ENCODE measurements at places on chromosomes 3 and 15.
A peak's percentile ranks its signal among the peaks of the same experiment; 100 is the strongest.

DNA sequence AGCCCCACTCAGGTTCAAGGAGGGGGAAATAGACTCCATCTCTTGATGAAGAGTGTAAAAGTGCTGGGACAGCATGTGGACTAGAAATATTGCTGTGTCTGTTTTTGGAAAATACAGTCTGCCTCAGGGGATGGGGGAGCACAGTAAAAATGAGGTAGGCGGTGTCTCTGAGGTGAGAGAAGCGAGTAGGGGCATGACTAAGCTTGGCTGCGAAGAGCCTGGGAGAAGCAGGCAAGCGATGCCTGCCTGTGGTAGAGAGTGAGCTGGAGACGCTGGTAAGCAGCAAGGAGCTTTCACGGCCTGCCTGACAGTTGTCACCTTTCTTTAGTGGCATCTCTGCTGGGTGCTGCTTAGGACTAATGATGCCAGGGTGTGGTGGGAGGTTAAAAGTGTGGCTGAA lies 49.0 kb upstream of the DCLK3 start:
- DNase-seq = no peak

GRCh38 chr15:56047354-56047753 lies 53.9 kb upstream of the NEDD4 start:
- no peak for DNase-seq

DNA sequence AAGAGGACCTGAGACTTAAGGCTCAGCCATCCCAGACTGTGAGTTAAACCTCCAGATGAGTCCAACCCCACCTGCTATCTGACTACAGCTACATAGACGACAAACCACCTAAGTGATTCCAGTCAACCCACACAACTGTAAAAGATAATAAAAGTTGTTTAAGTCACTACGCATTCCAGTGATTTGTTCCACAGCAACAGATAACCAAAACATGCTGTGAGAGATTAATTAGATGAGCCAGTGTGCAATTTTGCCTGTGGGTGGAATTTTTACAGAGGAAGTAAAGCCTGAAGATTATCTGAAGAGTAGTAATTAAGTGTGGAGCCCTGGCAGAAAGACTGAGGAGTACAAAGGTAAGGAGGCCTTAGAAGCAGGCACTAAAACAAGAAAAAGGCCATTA lies 5.4 kb downstream of the BTBD1 start:
- DNase-seq = no peak

- no peak for DNase-seq
These were observed 29.2 kb downstream of the CPN2 start for GRCh38 chr3:194321693-194322640.

DNA sequence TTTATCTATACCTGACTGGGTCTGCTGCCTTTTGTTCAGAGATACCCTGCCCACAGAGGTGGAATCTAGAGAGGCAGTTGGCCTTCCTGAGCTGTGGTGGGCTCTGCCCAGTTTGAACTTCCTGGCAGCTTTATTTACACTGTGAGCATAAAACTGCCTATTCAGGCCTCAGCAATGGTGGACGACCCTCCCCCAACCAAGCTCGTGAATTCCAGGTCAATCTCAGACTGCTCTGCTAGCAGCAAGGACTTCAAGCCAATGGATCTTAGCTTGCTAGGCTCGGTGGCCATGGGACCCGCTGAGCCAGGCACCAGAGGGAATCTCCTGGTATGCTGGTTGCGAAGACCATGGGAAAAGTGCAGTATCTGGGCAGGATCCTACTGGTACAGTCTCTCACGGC lies 270.2 kb downstream of the CADM2 start:
- DNase-seq = no peak

GRCh38 chr3:65785065-65785645 lies 253.6 kb downstream of the MAGI1 start:
- peak; percentile 24 for DNase-seq

DNA sequence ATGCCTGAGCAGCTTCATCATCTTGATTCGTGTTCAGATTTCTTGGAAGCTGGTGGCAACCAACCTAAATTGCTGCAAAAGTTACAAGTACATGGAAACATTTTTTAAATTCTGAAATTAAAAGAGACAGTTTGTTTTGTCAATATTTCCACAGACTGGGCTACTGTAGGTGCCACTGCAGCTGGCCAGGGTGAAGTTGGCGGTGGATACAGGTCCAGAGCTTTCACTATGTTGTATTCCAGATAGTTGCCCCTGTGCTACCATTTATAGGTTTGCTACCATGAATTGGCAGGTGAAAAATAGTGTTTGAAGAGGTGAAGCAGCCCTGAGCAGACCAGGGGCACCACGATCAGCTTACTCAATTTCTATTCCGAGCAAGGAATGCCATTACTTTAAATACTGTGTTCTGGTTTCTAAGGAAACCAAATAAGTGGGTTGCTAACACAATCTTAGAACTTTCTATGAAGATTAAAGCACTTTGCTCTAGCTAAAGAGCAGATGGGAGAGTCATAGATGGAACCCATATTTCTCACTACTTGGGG lies 21.2 kb upstream of the SHC4 start:
- DNase-seq = no peak

DNA sequence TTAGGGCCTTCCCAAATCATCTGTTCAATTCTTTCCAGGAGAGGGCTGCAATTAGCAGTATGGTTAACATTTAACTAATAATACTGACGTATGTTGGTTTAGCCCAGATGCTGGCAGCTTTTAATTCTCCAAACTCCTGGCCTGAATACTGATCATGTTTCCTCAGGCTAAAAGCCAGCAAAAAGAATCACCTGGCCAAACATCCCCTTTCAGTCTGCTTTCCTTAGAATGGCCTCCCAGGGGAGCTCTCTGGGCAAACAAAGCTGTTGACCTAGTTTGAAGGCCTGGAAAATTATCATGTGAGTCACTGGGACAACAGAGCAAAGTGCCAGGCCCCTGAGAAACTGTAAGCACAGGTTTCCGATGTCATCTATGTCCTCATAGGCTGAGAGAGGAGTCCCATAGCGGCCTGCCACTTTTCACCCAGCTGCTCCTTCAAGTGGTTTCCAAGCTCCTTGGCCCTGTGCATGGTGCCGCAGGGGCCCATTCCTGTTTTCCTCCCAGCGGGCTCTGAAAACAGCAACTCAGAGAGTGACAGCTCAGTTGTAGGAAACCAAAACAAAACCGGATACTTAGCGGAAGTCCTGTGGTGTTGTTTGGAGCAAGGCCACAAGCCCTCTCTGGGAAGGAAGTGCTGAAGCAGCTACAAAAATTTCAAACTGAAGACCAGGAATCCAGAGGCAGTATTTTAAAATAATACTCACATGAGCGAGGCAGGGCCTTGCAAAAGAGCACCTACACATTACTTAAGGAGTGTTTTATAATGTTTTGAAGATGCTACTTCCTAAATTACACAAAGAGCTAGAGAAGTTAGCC lies 36.5 kb upstream of the RAB11A start:
- DNase-seq = peak; percentile 65

- no peak for DNase-seq
These were observed 561.9 kb upstream of the TGFBR2 start for GRCh38 chr3:30044515-30044914.

- no peak for DNase-seq
These were observed 4.4 kb downstream of the RPSA start for GRCh38 chr3:39410893-39411292.

GRCh38 chr3:45923755-45924154 lies 19.5 kb upstream of the CXCR6 start:
- no peak for DNase-seq

DNA sequence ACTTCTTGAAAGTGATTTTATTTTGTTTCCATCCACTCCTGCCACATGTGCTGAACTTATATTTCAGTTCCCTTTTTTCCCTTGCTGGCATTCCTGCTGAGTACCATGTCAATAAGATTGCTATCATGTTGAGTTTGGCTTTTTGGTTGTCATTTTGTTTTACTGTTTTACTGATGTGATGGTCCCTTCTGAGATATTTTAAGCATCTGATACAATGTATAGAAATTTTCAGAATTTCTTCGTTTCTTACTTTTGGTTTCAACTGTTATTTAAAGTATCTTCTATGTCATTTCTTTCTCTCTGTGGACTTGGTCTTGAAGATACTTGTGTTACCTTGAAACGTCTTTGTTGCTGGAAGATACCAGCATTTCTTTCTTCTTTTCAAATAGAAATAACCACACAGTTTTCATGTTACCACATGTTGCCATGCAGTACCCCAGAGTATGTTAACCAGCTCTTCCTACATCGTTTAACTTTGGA lies 14.1 kb downstream of the SIDT1 start:
- no peak for DNase-seq

DNA sequence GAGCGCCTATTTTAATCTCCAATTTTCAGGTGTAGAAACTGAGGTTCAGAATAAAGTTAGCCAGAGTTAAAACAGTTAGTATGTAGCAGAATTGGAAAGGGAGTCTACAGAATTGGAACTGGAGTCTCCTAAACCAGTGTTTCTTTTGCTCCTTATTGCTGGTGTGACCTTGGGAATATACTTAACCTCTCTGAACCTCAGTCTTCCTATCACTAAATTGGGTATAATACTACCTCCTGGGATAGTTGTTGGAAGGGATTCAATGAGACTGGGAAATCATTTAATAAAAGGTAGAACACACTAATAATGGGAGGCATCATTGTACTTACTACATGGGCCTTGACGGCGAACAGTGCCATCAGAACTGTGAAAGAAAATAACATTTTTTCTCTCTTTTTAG lies 55.1 kb downstream of the LPP start:
- no peak for DNase-seq

DNA sequence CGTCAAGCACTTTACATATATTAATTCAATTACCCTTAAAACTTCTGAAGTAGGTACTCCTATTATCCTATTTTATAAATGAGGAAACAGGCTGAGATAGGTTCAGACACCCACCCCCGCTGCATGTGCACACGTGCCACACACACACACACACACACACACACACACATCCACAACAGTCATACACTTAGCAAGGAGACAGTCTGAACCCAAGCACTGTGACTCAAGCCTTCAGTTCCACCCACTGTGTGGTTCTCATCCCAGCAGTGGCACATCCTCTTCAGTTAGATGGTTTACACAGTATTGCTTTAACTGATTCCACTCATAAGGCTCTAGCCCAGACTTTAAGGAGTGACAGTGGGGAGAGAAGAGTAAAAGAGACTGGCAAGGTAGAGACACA lies 91.1 kb upstream of the FGF7 start:
- DNase-seq = no peak

All from K562 (cell line).